Stimulated activated CD4-positive, alpha-beta T cell treated with anti-CD3 and anti-CD28 coated beads, TNF-alpha, amount 100 ng/mL, for 4 hours (primary cell): ENCODE measurements at places on chromosomes 5 and 9.

DNA sequence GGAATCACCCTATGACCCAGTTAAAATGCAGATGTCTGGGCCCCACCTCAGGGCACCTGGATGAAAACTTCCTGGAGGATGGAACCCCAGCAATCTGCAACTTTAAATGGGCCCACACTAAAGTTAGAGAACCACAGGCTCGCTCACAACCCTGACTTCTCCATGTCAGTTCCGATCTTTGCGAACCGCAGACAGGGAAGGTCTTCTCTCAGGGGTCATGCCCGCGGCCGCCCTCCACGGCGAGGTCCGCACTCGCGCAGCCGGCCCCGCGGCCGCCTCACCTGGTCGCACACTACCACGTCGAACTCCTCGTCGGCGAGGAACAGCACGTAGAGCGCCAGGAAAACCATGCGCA is 499 bp downstream of the ALG2 start:
- DNase-seq: no peak

DNA sequence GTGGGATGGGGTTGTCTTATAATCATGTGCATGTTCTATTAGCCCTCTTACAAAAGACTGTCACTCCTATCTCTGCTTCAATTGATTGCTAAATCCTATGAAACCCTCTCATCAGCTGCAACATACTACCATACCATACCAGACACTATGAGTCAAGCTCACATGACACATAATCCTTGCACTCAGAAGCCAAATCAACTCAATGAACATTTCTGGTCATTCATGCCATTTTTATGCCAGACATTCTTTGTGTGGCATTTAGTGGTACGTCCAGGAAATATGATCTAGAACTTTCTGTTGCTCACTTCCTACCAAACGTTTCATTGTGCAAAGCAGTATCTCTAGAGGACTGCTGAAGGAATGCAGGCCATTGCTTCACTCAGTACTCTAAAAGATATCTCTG is 159.2 kb upstream of the GNA14 start:
- no peak for DNase-seq

DNA sequence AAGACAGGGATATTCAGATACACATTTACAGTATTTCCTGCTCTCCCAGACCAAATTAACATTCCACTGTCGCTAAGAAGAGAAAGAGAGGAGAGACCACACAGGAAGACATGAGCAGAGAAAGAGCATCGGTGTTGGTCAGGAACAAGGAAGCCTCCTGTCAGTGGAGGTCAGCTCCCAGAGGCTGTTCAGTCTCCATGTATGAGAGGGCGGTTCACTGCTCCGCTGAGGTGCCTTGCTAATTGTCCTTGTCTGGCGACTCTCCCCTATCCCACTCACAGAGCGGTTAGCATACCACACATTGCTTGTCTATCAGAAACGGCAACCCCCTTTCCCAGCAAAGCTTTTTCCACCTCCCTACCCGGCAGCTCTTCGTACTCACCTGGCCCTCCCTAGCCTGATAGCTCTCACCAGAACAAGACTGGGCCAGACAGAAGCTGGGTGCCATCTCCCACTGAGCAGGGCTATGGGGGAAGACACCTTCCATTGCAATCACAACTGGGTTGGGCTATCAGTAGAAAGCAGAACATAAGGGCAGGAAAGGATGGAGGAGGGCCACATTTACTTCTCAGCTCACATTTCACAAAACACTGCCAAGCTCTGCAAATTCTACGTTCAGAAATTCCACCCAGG is 58.6 kb upstream of the LMNB1 start:
- no peak for DNase-seq

GRCh38 chr5:43469671-43470391 is 13.8 kb downstream of the TMEM267 start:
- no peak for DNase-seq

DNA sequence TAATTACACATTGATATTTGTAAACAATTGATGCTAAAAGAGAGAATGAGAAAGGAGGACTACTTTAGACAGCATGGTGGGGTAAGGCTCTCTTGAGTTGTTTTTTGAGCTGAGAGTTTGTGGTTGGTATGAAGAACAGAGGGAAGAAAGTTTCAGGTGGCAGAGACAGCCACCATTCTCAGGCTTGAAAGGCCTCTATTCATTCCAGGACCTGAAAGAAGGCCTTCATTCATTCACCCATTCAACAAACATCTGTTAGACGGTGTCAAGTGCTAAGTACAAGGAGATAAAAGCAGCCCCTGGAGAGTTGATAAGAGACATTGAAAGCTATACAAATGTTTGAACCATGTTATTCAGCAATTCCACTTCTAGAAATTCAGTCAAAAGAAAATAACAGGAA is 21.7 kb upstream of the ADAM19 start:
- no peak for DNase-seq

- no peak for DNase-seq
These were observed 13.3 kb upstream of the C9 start for GRCh38 chr5:39377613-39378012.

- no peak for DNase-seq
These were observed 25.3 kb downstream of the ZDHHC11B start for GRCh38 chr5:759111-759751.

GRCh38 chr9:91736898-91737601 is 213.0 kb downstream of the ROR2 start:
- DNase-seq: no peak

- no peak for DNase-seq
These were observed 119.5 kb upstream of the LMX1B start for GRCh38 chr9:126494264-126494663.

GRCh38 chr5:139903795-139904565 is 108.4 kb downstream of the PSD2 start:
- DNase-seq: no peak

DNA sequence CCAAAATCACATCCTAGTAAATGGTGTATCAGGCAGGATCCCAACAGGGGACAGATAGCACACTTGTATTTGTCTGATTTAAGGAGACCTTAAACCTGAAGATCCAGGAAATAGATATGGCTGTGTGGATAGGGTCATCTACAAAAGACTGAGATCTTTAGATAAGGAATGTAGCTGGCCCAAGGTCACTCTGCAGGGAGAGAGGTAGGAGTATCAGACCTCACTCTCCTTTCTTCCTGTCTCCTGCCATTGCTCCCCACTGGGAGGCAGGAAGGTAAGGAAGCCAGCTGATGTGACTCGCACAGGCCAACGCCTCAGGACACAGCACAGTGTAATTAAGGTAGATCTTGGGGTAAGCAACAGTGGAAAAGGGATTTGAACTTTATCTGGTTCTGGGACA is 85.8 kb downstream of the PLPPR1 start:
- no peak for DNase-seq

GRCh38 chr5:137831105-137831504 is 36.6 kb upstream of the MYOT start:
- DNase-seq: no peak

DNA sequence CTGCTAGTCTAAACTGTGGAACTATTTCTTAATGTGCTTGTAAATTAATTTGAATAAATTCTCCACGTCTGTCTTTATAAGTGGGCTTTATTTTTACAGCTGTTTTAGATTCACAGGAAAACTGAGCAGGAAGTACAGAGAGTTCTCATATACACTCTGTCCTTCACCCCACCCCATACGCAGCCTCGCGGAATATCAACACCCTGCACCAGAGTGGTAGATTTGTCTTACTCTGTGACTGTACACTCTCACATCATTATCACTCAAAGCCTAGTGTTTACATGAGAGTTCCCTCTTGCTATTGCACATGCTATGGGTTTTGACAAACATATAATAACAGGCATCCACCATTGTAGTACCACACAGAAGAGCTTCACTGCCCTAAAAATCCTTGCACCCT is 179.7 kb upstream of the DAB2 start:
- no peak for DNase-seq

DNA sequence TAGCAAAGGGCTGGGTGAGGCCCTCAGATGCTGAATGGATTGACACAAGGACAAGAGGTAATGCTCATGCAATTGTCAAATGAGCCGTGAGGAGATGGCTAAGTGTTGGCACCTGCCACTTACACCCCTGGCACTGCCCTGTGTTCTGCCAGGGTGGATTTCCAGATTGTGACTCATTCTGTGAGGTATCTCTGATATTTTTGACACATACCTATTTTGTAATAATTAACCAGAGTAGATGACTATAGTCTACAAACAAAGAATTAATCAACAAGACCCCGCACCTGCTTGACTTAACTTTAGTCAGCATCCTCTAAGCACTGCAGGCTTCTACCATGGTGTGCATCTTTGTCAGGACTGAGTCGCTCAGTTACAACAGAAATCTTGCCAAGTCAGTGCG is 200.8 kb downstream of the DIRAS2 start:
- no peak for DNase-seq

DNA sequence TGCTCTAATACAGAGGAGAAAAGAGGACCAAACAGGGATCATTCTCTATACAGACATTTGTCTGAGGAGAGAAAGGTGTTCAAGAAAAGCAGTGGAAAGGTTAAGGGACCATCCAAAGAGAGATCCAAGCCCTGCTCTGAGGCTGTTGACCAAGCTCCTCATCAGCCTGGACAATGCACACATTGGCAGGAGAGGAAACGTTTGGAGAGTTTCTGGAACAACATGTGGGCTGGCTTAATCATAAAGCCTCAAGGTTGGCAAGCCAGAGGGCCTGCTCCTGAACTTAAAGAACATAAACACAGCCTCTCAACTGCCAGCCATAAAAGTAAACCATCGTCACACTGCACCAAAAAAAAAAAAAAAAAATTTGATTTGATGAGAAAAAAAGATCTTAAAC is 184.4 kb upstream of the SLC12A2 start:
- no peak for DNase-seq

DNA sequence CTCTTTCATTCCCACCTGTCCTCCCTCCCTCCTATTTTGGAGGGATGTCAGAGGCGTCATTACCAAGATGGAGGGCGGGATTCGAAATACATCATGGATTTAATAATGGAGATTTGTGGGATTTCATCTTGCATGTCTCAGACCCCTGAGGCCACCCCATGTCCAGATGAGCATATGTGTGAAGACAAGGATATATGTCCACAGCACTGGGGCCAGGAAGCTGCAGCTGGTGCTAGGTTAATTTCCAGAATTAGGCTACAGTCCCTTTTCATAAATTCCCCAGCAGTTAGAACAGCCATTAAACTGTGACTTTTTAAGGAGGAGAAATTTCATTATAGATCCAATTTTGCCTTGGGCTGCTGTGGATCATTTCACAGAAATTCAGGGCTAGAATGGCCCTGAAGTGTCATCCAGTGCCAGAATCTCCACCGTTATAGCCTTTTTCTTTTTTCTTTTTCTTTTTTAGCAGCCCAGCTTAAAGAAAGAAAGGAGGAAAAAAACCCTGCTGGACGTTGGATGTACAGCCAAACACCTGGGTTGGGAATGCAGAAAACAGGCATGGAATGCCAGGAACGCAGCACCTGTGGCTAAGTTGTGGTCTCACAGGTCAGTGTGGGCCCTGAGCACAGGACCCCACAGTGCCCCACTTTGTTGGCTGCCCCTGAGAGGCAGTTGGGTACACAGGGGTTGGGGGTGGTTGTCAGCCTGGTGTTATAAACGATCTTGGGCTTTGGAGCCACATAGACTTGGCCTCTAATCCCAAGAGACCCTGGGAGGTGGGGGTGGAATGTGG is 50.2 kb upstream of the CXCL14 start:
- no peak for DNase-seq

DNA sequence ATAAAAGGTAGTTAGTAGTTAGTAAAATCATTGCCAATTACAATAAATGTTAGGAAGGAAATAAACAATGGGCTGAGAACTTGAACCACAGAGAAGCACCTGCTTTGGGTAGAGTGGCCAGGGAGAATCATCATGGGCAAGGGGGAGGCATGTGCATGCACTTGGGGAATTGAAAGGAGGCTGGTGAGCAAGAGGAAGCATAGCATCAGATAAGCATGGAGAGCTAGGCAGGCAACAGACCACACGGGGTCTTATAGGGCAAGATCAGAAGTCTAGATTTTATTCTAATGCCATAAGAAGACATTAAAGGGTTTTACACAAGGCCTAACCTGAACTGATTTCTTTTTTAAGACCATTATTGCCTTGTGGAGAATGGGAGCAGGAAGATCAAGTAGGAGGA is 93.4 kb downstream of the PIP5K1B start:
- DNase-seq: no peak

GRCh38 chr9:81604306-81605169 is 84.8 kb downstream of the TLE1 start:
- no peak for DNase-seq

- no peak for DNase-seq
These were observed 226.3 kb downstream of the AOPEP start for GRCh38 chr9:94952565-94953373.

DNA sequence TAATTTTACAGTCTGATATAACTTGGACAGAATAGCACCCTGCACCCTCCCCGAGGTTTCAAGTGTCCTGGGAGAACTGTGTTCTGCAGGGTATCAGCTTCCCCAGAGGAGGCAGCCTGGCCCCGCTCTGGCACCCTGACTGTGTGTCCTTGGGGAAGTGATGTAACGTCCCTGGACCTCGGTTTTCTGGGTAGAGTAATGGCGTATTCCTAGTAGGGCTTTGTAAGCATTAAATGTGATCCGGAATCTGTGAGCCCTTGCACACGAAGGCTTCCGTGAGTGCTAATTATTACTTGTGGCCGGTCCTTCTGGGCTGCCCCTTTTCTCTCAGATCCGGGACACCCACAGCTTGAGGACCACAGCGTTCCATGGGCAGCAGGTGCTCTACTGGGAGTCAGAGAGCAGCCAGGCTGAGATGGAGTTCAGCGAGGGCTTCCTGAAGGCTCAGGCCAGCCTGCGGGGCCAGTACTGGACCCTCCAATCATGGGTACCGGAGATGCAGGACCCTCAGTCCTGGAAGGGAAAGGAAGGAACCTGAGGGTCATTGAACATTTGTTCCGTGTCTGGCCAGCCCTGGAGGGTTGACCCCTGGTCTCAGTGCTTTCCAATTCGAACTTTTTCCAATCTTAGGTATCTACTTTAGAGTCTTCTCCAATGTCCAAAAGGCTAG is 1.0 kb upstream of the CACFD1 start:
- DNase-seq: no peak

- DNase-seq: no peak
These were observed 51.3 kb upstream of the GADD45G start for GRCh38 chr9:89553451-89554010.

DNA sequence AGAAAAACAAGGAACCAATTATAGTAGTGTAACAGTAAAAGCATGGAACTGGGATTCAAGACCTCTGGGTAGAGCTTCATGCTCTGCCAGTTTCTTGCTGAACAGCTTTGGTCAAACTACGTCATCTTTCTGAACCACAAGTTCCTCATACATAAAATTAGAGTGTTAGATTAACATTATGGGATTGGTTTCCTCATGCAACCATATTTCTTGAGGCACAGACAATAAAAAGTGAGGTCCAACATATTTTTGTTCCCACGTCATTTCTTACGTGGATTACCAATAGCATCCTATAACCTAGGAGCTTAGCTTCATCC is 354.8 kb downstream of the TMEM232 start:
- DNase-seq: no peak

- DNase-seq: no peak
These were observed 20.9 kb upstream of the BOD1 start for GRCh38 chr5:173637340-173637739.

DNA sequence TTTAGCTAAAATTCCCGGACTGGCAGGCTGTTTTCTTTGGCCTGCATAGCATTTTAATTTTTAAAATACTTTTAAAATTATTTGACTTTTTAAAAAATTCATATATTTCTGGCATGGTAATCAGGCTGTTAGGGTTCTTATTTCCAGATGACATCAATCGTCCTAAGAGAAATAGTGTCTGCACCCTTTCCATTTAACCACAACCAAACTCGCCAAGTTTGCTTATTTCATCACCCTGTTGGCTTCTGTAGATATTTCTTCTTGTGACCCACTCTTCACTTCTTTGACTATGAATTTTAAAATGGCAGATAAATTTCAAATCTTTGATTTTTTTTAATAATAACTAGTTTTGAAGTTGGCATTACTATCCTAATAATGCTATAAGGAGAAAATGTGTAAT is 675.7 kb upstream of the FTMT start:
- no peak for DNase-seq
